ENCODE measurements at places on chromosomes 11 and 22.

- DNase-seq: no peak
These were observed 121.7 kb upstream of the ZBED5 start for GRCh38 chr11:10979529-10979928.

GRCh38 chr11:7630002-7630401 lies 43.3 kb downstream of the CYB5R2 start:
- no peak for DNase-seq

GRCh38 chr11:33664827-33665226 lies 35.8 kb downstream of the C11orf91 start:
- no peak for DNase-seq

DNA sequence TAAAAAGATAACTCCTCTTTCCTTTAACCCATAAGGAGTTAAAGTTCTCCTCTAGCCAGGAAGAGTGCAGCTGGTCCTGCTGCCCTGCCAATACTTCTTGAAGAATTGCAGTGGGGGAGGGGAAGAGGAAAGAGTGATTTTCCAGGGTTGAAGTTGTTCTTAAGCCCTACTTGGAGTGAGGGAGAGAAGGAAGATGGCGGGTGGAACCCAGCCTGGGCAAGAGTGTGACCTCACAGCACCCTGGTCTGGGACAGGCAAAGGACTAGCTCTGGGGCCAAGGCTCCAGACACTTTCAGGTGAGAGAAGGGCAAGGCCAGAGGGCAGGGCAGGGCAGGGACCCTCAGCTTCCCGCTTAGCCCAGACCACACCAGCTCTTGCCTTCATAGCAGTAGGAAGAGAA lies 6.6 kb downstream of the TNKS1BP1 start:
- DNase-seq: no peak

- DNase-seq: no peak
These were observed 5.7 kb downstream of the TSKU start for GRCh38 chr11:76788661-76789442.

- DNase-seq: no peak
These were observed 63.6 kb downstream of the DENND5A start for GRCh38 chr11:9201372-9202162.

GRCh38 chr11:45860764-45861510 lies 13.7 kb downstream of the CRY2 start:
- no peak for DNase-seq

DNA sequence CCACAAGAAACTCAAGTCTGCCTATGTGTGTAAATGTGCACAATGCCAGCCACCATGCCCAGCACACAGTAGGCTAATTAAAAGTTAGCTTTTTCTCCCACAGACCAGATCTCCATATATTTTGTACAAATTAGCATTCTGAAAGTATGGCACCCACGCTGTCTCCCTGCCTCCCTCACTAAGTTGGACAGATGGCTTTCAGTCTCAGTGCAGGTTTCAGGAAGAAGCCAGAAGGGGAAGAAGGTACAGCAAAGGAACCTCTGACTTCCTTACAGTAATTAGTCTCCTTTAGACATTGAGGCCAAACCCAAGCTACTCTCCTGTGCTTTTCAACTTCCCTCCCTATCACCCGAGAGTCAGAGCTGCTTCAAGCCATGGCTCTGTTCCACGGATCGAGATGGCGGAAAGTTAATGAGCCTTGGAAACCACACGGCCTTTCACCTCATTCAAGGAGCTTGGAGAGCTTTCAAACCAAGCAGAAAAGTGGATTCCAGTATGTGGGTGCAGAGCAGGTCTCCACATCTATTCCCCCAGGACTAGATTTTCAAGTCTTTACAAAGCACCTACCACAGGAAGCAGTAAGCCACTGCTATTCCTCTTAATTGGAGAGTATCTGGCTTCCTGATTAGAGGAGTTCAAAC lies 221.1 kb upstream of the NARS2 start:
- DNase-seq: no peak

DNA sequence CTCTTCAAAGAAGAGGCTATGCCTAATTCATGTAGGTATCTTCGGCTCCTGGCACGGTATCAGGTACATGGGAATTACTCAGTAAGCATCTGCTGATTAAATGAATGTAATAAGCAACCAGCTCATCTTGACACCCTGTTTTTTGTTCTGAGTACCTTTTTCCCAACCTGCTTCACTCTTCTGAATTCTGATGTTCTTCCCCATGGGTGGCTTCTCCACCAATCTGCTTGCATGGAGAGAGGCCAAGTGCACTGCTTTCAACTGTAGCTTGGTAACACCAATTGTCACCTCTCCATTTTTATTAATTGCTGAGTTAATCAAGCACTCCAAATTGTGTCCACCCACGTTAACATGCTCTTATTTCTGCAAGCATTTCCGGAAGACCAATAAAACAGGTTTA lies 40.5 kb downstream of the LARGE1 start:
- no peak for DNase-seq

GRCh38 chr22:39229688-39230260 lies 15.0 kb downstream of the PDGFB start:
- no peak for DNase-seq

DNA sequence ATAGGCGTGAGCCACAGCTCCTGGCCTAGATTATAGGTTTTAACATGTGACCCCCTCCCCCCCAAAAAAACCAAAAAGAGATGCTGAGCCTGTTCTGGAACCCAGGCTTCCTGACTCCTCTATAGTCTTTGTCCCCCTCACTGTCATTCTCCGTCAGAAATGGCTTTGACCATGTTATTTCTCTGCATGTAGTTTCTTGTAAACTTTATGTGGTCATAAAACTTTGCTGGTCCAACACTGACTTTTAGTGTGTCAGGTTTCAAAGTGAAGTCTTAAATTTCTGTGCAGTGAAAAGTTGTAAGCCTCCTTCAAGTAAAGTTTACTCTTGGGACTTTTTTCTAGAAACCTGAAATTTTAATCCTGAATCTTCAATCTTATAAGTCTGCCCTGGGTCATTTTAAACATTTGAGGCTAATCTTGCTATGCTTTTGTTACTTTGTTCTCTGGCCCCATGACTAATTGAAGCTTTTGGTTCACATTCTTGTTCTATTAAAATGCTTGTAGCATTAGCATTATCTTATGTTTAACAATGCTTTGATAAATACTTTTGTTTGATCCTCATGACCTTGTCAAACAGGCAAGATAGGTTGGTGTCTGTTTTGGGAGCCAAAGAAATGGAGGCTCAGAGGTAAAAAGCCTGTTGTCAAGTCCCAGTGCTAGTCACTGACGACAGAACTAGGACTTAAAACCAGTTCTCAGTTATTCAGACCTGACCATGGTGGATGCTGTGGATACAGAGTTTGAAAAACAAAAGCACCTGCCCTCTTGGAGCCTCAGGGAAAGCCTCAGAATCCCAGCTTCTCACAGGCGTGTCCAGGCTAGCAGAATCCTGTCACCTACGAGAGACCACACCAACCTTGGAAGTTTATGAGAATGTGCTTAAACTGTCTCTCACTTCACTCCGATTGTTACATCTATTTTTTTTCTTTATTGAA lies 87.7 kb upstream of the HORMAD2 start:
- DNase-seq: no peak

GRCh38 chr22:27296091-27296675 lies 505.4 kb downstream of the MN1 start:
- DNase-seq: no peak

GRCh38 chr11:65224930-65225278 lies 36.9 kb upstream of the POLA2 start:
- DNase-seq: peak; percentile 75

DNA sequence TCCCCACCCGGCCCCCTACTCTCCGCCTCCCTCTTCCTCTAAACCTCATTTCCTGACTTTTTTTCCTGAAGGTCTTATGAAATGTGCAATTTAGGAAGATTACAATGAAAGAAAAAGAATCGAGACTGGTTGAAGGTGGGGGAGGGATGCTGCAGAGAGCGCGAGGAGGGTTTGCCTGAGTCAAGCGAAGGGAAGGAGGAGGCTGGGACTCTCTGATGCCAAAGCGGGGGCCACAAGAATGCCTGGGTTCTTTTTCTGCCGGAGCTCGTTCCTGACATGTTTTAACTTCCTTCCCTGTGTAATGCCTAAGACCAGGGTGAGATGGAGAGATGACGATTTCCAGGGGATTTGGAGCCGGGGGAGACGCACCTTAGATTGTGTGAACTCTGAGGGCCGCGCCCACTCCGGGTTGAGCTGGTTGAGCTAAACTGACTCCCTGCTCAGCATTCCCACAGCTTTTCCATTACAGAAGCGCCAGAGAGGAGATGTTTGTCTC lies 270.5 kb upstream of the SORL1-AS1 start:
- no peak for DNase-seq

DNA sequence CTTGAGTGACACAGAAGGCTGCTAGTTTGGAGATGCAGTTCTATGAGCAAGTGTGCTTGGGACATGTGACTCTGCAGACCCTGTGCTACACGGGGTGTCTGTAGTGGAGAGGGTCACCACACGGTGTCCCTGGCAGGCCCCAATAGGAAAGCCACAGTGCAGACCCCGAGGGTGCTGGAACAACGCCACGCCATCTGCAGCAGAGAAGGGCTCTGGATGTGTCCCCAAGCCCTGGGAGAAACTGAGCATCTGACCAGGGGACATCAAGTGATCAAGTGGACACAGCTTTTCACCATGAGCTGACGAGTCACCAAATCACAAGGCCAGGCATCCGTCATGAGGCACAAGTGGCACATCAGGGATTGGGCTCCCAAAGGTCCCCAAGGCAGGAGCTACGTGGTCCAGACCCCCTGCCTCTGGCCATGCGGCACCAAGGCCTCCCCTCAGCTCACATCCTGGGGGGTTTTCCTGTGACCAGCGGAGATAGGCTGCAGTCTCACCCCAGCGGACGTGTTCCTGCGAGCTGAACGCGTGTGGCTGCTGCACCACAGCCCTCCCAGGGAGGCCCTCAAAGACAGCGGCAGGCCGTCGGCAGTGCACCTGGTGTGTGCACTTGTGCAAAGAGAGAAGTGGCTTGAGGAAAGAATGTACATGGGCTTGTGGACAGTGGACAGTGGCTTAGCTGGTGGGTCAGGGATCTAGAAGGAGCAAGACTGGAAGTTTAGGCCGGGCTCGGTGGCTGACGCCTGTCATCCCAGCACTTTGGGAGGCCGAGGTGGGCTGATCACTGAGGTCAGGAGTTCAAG lies 96.7 kb downstream of the RPS6KA4 start:
- DNase-seq: no peak

DNA sequence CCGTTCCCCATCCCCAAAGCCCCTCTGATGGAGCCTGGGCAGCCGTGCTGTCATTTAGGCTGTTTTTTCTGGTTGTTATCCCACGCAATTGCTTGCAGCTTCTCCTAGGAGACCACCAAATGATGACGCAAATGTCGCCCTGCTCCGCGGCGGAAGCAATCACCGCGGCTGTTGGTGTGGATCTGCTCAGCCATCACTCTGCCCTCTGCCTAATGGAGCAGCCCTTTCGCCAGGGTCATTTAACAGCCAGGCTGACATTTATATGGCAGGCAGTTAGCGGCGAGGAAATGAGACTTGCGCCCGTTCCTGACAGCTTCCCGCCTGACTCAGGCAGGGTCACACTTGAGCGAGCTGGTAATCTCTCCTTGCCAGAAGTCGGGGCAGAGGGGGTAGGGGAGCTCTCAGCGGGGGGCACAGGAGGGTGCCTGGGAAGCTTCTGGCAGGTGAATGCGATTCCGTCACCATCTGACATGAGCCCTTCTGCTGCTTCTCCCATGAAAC lies 97.9 kb upstream of the RTL6 start:
- DNase-seq: peak; percentile 29

DNA sequence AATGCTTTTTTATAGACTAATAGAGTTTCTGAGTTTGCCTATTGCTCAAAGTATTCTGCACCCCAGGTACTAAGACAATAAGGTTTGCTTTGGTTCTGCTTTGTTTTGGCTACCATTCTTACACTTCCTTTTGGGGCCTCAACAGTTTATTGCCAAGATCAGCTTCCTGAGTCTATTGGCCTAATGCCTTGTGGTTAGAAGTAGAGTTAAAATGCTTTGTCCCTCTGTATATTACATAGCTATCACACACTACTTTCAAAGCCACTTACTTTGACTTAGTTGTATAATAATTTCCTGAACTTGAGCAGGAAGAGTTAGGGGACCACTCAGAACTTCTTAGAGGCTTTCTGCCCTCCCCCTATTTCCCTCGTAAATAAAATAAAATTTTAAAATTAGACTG lies 96.5 kb downstream of the DLG2 start:
- no peak for DNase-seq

DNA sequence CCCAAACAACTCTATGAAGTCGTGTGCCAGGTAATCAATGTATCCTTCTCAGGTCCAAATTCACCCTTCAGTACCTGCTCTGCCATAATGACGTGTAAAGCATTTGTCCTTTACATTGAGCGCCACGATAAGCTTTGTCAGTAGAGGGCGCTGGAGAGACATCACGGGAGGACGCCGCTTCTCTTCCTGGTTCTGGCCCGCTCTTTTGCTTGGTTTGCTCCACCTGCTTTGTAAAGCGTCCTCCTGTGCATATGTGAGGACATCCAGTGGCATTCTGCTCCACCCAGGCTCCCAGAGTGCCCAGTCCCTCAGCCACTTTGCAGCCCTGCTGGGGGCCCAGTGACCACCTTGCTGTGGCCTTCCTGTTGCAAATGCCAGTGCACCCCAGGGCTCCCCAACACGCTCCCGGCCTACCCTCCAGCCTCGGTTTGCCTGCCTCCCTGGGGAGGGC lies 61.1 kb downstream of the WT1 start:
- no peak for DNase-seq

- DNase-seq: no peak
These were observed 47.2 kb downstream of the USP28 start for GRCh38 chr11:113828191-113828590.

DNA sequence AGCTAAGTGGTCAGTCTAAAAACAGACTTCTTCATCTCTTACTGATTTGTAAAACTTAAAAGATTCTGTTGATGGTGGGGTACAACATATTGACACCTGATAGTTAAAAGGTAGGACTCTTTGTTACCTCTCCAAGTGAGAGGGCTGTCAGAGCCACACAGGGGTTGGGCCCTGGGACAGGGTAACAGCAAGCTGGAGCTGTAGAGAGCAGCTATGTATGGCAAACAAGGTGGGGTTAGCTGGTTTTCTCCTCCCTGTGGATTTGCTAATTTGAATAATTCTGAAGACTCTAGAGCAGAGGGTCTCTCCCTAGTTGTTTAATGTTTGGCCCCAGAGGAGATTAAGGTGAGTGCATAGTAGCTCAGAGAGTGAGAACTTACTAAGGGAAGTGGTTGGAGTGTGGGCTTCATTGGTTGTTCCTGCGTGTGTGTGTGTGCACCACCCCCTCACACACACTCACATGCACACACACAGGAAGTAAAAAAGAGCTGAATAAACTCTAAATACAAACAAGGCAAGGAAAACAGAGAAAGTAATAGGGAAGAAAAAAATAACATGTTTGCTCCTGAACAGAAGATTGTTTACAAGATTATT lies 9.2 kb upstream of the GAS2 start:
- DNase-seq: no peak

- DNase-seq: no peak
These were observed 39.7 kb downstream of the FLI1 start for GRCh38 chr11:128733440-128734102.

- no peak for DNase-seq
These were observed 73.4 kb upstream of the TEAD1 start for GRCh38 chr11:12600829-12601228.

Measured in hepatic stellate cell (primary cell).